AG09309 (cell line): ENCODE measurements at places on chromosomes 2 and 18.
A peak's percentile ranks its signal among the peaks of the same experiment; 100 is the strongest.

DNA sequence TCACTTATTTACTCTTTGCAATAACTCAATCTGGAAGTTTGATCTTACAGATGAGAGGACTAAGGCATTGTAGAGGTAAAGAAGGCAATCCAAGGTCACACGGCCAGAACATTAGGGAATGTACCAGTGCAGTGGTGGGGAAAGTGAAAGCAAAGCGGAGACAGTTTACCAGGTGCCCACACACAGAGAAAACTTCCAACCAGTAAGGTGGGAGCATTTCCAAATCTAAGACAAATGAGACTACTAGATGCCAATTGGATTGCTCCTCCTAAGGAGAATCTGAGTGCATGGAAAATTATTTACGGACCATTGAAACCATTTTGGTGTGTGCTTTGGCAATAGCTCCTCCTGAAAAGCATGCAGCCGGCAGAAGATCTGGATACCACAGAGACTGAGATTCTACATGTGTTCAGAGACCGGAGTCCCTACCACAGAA, 34.9 kb downstream of the SLC20A1 start:
- DNase-seq = no peak

DNA sequence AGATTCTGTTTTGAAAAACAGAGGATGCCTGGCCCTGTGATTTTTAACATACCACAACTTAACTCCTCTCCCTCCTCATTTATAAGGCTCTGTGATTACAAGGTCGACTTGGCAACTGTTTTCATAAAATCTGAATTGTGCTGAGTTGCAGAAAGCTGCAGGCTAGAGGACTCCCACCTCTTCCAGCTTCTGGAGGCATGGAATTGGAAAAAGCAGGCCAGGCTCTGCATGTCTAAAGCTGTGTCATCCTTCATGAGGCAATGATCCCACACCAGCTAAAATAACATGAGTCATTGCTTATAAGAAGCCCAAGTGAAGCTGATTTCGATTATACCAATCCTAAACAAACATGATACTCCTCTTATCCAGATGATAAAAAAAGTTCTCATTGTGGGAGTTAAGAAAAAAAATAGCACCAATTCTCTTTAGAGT, 11.7 kb downstream of the ARHGAP28 start:
- peak; percentile 94 for DNase-seq

DNA sequence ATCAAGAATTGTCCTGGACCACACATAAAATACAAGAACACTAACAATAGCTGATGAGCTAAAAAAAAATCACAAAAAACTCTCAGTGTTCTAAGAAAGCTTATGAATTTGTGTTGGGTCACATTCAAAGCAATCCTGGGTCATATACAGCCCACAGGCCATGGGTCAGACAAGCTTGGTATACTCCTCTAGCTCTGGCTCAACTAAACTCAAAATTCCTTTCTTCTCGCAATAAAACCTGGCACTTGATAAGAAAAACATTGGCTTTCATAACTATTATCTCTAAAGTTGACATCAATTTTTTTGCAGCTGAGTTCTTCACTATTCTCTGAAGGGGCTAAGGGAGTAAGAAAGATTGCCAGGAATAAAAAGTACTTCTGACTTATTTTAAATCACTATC, 38.3 kb downstream of the FBXO48 start:
- no peak for DNase-seq

DNA sequence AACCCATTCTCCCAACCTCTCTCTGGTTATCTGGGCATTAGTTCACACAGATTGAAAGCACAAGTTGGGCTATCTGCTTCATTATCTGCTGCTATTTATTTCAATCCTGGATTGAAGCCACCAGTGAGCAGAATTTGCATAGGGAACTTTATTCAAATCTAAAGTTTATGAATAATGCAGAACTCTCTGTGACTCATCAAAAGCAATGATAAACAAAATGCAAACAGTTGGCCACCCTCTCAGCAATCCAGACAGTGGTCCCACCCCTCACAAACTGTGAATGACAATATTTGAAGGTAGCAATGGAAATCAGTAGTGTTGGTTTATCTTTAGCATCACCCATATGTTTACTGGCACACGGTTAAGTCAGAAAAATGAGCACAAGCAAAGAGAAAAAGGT, 106.8 kb upstream of the TMEM178A start:
- DNase-seq = no peak
